ENCODE measurements at places on chromosomes 6 and 20.

- DNase-seq = no peak
Measured at GRCh38 chr20:35458388-35458787, 3.0 kb downstream of the CEP250 start.

GRCh38 chr6:88641178-88641903 is 322.1 kb downstream of the RNGTT start:
- no peak for DNase-seq

GRCh38 chr6:108764580-108764950 is 83.7 kb upstream of the ARMC2 start:
- DNase-seq = no peak

DNA sequence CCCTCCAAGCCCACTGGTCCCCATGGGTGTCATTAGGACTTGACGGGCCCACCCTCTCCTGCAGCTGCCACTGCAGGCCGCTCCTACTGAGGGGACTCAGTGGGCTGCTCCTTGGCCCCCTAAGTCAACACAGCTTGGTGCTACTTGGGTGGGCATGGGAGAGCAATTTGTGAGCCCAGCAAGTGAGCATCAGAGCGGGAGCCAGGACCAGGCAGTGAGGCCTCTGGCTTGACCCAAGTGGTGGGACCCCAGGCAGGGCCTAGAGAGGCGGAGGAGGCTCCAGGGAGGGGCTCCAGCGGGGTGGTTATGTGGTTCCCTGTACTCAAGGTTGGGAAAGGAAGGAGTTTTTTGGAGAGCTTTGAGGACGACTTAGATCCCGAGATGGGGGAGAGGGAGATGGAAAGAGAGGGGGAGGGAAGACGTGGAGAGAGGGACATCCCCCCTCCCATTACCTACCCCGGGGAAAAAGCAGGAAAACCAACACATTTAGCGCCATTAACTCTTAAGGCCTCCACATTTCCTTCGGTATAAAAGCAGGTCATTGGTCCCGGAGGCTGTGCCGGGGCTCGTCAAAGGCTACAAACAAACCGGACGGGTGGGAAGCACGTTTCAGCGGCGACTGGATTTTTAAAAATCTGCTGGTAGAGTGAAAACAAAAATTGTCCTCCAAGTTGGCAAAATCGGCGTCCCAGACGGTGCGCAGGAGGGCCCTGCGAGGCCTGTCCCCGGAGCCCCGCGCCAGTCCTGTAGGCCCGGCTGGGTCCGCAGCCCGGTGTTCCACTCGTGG is 8.8 kb downstream of the FOXC1 start:
- no peak for DNase-seq

DNA sequence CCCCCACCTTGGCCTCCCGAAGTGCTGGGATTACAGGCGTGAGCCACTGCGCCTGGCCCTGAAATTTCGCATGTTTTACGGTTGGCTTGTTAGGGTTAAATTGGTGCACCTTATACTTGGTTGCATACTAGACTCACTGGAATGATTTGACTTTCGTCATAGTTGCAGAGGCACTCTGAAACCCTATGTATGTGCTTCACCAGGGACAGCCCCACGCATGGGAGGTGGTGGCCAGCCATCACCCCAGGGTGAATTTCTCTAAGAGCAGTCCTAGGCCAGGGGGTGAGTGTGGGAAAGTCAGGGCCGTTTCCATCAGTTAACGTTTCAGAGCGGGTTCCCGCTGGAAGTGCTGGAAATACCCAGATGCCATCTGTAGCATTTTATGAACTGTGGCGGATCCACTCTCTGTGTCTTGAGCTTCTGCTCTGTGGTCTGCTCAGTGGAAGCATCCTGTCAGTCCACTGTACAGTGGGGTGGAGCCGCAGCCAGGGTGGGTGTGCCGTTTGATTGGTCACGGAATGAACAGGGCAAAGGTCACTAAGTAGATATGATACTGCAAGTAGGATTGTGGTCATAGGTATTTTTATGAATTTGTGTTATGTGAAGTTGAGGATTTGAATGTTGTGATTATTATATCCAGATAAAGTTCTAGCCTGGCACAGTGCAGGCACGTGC is 13.2 kb downstream of the DNAJC5 start:
- DNase-seq = no peak

- DNase-seq = no peak
Measured at GRCh38 chr6:155040154-155040553, 45.0 kb downstream of the TIAM2 start.

GRCh38 chr6:43770372-43771209 is 580 bp downstream of the VEGFA start:
- DNase-seq = no peak

DNA sequence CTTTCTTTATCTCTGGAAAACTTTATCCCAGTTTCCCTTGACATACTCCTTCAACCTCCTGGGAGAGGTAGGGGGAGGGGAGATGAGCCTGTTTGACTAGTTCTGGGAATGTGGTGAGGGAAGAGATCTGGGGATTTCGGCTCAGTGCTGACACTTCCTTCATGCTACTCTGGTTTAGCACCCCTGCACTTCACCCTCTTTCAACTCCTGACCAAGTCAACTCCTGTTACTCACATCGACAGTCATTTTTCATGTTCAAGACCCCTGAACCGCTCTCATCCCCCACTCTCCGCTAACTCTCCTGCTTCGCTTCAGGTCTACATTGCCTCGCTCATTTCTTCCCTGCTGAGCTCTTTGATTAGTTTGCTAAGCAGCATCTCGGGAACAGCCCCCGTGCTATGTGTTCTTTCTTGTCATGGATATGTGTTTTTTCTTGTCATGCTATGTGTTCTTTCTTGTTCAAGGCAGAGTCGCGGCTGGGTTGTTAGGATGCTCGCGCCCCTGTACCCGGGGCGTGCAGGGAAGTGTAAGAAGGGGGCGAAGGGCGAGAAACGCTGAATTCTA is 16.6 kb upstream of the TRIM27 start:
- peak; percentile 11 for DNase-seq

- DNase-seq = no peak
Measured at GRCh38 chr6:35620706-35621105, 68.0 kb downstream of the FKBP5 start.

GRCh38 chr6:75557068-75557467 is 44.6 kb upstream of the SENP6 start:
- DNase-seq = no peak

GRCh38 chr6:150633486-150633834 is 33.8 kb downstream of the PLEKHG1 start:
- no peak for DNase-seq

GRCh38 chr20:34175079-34175478 is 63.0 kb upstream of the EIF2S2 start:
- DNase-seq = no peak

DNA sequence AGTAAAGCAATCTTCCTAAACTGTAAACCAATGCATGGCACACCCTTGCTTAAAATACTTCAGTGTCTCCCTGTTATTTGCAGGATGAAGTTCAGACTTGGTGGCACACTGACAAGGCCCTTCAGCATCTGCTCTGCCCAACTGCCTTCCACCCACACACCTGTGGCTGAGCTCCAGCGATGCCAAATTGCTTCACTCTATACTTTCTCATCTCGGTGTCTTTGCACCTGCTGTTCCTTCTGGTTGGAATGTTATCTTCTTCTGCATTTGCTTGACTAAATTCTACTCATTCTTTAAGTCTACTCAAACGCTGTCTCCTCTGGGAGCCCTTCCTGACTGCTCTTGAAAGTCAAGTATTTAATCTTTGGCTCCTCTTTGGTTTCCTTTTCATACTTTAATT is 100.1 kb upstream of the SUPT3H start:
- no peak for DNase-seq

GRCh38 chr6:87982134-87982533 is 65.5 kb upstream of the SPACA1 start:
- DNase-seq = no peak

DNA sequence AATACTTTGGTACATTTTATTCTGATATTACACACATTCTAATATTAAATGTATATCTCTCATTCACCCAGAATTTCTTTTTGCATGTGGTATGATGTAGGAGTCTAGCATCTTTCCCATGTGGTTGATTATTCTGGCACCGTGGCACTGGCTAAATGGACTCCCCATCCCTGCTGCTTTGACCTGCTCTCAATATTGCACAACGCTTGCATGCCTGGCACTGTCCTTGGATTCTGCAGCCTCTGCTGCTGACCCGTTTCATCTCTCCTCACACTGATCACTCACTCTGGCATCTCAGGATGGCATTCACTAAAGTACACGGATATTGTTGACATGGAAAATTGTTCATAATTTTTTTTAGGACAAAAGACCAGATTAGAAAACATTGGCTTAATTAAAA is 11.5 kb upstream of the DACT2 start:
- no peak for DNase-seq

DNA sequence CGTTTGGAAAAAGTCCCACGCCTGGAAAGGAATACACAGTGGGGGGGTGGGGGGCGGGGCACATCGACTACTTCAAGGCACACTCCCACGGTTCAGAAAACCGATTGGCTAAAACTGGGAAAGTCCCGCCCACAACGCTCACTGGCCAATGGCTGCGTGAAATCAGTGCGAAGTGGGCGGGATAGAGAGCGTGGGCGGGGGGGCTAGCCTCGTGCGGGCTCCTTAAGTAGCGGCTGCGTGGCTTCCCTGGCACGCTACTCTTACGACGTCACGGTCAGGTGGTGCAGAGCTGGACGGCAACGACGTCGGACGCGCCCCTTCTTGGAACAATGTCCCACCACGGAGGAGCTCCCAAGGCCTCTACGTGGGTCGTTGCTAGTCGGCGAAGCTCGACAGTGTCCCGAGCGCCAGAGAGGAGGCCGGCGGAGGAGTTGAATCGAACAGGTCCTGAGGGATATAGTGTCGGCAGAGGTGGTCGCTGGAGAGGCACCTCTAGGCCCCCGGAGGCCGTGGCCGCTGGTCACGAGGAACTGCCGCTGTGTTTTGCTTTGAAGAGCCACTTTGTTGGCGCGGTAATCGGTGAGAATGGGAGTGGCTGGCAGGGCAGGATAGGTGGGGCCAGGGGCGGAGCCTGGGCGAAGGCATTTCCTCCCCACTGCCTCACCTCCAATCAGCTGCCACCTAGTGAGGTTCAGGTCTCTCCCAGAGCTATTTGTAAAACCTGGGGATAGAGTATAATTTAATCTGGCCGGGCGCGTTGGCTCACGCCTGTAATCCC is at the start of gene DDX43:
TSS of gene DDX43 (plus strand) at position 252 of the 778 bp plus-strand sequence. CDS start at position 330, 78 bp downstream.
- no peak for DNase-seq

GRCh38 chr20:62014488-62014775 is 51.2 kb downstream of the TAF4 start:
- DNase-seq = no peak

DNA sequence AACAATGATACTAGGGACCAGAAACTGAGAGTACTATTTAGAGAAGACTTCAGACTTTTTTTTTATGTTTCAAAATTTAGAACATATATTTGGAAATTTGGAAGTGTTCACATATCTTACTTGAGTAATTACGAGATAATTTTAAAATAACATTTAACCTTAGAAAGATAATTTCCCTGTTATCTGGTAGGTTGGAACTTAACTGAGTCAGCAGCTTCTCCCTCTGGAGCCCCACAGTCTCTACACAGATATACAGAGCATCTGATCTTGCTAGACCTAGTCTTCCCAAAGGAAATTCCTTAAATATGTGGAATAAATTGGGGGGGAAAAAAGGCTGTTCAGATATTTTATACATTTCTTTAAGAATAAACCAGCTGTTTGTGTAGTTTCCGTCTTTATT is 48.6 kb downstream of the TSPYL4 start:
- DNase-seq = no peak

DNA sequence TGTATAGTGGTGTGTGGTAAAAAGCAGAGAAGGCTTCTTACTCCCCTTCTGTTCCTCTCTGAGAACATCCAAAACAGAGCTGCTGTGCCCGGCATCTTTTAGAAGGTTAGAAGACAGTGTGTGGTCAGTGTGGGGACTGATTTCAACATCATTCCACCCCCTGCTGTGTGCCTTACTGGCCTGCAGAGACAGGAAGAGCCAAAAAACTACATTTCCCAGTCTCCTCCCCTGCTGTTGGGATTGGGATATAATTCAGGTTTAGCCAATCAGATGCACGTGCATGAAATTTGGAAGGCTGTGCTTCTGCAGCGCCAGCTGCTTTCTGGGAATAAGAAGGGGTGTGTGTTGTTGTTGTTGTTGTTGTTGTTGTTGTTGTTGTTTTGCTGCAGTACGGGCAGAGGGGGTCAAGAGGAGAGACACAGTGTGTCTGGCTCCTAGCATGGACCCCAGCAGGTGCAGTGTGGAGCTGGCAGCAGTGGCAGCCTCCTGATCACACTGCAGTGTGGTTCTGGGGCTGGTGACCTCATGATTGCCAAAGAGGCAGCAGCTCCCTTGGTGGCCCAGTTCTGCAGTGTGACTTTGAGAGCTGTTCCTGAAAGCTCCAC is 74.7 kb downstream of the MRPL14 start:
- no peak for DNase-seq

DNA sequence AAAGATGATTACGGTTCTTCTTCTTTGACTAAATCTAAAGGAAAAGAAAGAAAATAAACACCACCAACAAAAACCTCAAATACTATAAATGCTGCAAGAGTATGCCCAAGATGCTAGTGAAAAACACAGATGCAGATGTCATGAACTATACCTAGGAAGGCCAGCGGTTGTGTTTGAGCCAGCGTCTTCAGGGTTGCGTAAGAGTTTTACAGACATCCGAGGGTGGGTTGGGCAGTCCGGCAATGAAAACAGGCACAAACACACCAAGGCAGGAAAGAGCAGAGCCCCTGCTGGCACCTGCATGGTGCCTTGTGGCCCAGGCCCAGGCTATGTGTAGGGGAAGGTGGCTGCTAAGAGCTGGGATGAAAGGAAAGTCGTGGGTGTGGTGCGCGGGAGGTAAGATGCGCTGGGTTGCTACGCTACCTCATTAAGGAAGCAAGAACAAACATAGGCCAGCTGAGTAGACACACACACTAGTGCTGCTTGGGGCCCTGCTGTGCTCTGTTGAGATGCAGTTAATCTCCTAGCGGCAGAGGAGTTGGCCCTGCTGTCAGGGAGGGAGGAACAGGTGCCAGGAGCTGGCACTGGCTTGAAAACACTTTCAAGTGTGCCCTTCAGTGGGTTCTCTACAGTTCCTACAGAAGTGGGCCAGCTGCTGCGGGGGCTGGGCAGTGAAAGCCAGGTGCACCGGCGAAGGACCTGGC is 170.2 kb upstream of the PLN start:
- no peak for DNase-seq

- DNase-seq = no peak
Measured at GRCh38 chr6:77461796-77462195, 1.5 kb downstream of the HTR1B start.

GRCh38 chr20:38806855-38807655 is 1.6 kb downstream of the PPP1R16B start:
- DNase-seq = peak; percentile 14

DNA sequence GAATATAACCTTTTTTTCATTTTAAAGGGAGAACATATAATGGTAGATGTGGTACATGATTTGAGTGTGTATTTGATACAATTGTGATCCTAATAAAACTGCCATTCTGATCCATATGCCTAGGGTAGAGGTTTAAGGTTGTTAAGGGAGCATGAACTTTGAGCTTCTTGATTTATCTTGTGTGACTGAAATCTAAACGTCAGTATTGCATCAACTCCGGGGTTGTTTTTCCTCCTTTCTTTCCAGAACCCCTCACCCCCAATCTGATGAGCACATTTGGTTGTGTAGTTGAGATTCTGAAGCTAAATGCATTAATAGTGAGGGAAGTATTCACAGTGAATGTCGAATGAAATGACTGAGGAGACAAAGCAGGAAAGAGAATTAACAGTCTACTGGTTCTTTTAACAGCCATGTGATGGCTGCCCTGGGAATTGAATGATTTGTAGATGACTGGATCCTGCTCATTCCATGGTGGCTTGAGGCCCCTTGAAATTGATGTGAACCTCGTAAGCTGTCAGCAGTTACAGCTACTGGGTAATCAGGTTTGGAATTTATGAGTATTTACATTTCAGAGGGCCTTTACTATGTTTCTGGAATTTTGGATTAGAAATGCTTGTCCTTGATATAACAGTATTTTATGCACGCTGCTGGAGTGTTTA is 44.8 kb downstream of the FARS2 start:
- DNase-seq = no peak

- no peak for DNase-seq
Measured at GRCh38 chr20:32806356-32806755, 13.4 kb upstream of the MAPRE1 start.

Data from activated naive CD4-positive, alpha-beta T cell (primary cell).